Kidney capillary endothelial cell (primary cell): ENCODE measurements at places on chromosomes 13 and 19.

GRCh38 chr19:14150770-14151661 lies 14.6 kb upstream of the ASF1B start:
- no peak for DNase-seq

DNA sequence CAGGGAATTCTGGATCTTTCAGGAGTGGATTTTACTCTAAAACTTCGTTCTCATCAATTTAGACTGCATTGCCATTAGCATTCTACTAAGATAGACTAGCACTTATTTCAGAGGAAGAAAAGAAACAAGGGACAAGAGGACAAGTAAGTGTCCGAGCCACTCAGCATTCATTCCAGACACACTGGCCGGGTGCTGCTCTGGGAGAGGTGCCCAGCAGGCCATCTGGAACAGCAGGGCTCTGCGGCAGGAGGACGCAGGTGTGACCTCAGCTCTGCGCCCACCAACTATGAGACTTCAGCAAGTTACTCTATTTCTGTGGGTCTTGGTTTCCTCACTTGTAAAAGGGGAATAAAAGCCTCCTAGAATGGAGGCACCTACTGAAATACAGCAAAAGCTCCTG lies 4.2 kb downstream of the EPS15L1 start:
- DNase-seq = no peak

DNA sequence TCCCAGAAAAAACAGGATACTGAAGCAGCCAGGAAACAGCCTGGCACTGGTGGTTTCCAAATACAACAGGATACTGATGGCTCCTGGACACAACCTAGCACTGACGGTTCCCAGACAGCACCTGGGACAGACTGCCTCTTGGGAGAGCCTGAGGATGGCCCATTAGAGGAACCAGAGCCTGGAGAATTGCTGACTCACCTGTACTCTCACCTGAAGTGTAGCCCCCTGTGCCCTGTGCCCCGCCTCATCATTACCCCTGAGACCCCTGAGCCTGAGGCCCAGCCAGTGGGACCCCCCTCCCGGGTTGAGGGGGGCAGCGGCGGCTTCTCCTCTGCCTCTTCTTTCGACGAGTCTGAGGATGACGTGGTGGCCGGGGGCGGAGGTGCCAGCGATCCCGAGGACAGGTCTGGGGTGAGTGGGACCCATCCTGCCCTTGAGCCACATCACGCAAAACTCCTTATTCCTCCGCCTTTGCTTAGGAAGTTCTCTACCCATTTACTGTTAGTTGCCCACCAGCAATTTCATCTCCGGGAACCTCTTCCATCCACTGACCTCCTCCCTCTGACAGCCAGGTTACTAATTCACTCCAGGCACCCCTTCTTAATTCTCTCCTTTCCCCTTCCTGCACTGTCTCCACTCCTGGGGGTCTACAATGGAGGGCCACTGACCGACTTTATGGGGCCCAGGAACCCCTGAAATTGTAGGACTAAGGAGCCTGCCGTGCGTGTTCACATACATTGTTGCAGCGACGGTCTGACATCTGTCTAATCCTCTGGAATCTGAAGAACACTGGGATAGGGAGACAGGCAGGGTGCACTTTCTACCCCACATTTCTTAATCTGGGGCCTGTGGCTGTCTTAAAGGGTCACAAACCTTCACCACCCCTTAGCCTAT lies 1.2 kb downstream of the ITPKC start:
- DNase-seq = no peak

GRCh38 chr19:41205995-41206394 lies 13.0 kb downstream of the CYP2S1 start:
- no peak for DNase-seq

GRCh38 chr19:16164222-16164890 lies 9.0 kb downstream of the CIB3 start:
- DNase-seq = no peak
